B cell (primary cell): ENCODE measurements at places on chromosomes 16 and 17.

- DNase-seq: no peak
These were observed 71.3 kb downstream of the SRCIN1 start for GRCh38 chr17:38534498-38534885.

DNA sequence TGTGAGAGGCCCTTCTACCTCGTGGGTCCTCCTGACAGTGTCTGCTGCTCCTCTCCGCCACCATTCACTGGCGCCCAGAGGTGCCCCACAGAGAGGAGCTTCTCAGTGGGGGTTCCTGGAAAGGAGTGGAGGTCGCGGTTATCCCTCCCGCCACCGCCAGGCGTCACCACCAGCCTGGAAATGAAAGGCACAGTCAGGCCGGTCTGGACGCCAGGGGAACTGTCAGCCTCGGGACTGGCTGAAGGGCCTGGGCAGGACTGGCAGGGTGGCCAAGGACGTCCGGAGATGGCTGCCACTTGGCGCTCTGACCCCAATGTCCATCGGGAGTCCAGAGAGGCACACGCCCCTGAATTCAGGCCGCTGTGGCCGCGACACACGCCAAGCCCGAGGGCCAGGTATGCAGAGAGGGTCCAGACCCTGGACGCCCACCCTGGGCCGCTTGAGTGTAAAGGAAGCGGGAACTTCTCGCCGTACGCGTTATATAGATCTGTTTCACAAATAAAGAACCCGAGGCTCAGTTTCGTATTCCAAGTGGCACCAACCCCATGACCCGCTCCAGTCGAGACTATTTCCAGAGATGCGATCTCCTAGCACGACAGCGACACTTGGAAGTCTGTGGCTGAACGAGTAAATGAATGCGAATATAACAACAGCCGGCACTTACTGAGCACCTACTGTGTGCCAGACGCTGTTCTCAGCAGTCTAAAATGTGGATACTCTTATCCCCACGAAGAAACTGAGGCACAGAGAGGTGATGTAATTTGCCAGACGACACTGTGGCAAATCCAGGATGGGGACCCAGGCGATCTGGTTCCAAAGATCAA, 7.6 kb upstream of the NXPH3 start:
- peak; percentile 88 for DNase-seq

- DNase-seq: peak; percentile 21
These were observed 10.5 kb downstream of the TMIGD1 start for GRCh38 chr17:30323262-30323894.

DNA sequence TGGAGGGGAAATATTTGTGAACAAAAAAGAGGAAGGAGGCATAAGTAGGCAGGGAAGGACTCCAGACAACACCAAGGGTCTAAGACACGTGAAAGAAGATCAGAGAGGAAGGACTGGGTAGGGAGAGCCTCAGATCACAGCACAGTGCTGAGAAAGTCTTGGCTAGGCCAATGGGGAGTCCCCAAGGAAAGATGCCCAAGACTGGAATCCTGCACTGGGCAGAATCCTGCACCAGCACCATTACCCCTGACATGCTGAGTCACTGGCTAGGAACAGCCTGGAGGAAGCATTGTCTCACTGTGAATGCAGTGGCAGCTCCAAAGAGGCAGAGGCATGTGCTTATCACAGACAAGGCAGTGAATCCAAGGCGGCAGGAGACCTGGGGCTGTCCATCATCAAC, 19.2 kb downstream of the CLEC19A start:
- no peak for DNase-seq

DNA sequence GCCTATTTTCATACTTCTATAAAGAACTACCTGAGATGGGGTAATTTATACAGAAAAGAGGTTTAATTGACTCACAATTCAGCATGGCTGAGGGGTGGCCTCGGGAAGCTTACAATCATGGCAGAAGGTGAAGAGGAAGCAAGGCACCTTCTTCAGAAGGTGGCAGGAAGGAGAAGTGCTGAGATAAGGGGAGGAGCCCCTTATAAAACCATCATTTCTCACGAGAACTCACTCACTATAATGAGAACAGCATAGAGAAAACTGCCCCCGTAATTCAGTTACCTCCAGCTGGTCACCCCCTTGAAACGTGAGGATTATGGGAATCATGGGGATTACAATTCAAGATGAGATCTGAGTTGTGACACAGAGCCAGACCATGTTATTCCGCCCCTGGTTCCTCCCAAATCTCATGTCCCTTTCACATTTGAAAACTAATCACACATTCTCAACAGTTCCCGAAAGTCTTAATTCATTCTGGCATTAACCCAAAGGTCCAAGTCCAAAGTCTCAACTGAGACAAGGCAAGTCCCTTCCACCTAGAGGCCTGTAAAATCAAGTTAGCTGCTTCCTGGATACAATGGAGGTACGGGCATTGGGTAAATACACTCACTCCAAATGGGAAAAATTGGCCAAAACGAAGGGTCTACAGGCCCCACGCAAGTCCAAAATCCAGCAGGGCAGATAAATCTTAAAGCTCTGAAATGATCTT, 237.7 kb downstream of the CDH13 start:
- no peak for DNase-seq

- DNase-seq: no peak
These were observed 47.8 kb upstream of the NLRP1 start for GRCh38 chr17:5631958-5632590.

- DNase-seq: no peak
These were observed 165.3 kb downstream of the SLC39A11 start for GRCh38 chr17:72927146-72927545.

DNA sequence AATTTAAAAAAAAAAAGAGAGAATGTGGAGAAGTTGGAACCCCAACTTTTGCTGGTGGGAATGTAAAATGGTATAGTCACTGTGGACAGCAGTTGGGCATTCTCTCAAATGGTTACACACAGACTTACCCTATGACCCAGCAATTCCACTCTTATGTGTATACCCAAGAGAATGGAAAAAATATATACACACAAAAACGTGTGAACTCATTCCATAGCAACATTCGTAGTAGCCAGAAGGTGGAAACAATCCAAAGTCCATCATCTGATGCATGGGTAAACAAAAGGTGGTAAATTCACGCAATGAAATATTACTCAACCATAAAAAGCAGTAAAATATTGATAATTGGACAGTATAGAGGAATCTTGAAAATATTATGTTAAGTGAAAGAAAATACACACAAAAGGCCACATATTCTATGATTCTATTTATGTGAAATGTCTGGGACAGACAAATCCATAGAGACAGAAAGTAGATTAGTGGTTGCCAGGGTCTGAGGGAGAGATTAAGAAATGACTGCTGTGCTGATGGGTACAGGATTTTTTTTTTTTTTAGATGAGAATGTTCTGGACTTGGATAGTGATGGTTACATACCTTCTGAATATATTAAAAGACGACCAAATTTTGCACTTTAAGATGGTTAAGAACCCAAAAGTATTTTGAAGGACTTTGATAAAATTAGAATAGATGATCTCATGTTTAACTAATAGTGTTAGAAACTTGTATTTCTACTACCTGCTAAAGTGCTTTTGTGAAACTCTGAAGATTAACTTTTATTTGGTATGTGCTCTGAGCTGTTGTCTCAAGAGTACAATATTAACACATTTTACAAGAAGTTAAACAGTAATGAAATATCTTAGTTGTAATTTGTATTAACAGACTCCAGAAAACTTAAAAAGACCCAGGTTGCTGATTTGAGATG, 60.9 kb downstream of the MRTFB start:
- DNase-seq: no peak

GRCh38 chr17:39097537-39097936, 53.9 kb downstream of the PLXDC1 start:
- no peak for DNase-seq

- no peak for DNase-seq
These were observed 14.0 kb upstream of the RBFOX3 start for GRCh38 chr17:79624718-79625478.

GRCh38 chr16:19005561-19006445, 22.1 kb downstream of the TMC7 start:
- DNase-seq: no peak

DNA sequence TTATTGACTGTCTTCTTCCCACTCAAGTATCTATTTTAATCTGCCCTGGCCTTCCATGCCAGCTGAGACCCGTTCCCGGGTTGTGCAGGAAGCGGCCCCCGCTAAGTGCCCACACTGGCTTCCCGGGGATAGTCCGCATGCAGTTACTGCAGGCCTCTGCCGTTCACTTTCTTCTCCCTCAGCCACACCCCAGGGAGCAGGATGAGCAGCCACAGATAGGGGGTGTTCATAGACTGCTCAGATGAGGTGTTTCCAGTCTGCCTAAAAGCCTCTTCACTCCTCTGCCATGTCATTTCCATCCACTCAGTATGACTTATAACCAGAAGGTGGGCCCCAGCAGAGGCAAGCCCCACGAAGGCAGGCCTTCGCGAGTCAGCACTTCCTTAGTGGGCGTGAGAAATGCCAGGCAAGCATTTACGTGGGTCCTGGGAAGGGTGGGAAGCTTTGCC, 7.7 kb downstream of the MED9 start:
- no peak for DNase-seq

DNA sequence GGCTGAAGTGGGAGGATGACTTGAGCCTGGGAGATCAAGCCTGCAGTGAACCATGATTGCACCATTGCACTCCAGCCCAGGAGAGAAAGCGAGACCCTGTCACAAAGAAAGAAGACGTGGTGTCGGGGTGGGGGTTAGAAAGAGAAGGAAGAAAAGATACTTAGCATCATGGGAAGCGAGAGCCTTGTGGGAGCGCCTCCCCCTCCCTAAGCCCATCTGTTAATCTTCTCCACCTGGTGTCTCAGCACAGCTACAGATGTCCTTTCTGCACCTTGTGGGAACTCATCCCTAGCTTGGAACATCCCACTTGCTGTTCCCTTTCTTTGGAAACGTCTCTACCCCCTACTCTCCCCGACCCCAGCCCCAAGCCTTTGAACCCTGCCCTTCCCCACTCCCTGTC, 6.0 kb downstream of the ZNF688 start:
- no peak for DNase-seq

DNA sequence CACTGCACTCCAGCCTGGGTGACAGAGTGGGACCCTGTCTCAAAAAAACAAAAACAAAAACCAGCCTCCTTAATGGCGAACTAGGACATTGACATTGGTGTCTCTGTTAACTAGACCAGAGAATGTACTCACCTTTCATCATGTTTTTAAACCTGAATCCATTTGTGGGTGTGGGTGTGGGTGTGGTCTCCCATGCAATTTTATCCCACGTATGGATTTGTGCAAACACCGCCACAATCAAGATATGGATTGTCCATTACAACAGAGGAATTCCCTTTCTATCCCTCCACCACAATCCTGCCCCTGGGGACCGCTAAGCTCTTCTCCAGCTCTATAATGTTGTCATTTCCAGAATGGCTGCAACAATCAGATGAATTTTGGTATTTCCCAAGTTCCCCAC, 49.9 kb downstream of the DNAH17 start:
- DNase-seq: no peak

DNA sequence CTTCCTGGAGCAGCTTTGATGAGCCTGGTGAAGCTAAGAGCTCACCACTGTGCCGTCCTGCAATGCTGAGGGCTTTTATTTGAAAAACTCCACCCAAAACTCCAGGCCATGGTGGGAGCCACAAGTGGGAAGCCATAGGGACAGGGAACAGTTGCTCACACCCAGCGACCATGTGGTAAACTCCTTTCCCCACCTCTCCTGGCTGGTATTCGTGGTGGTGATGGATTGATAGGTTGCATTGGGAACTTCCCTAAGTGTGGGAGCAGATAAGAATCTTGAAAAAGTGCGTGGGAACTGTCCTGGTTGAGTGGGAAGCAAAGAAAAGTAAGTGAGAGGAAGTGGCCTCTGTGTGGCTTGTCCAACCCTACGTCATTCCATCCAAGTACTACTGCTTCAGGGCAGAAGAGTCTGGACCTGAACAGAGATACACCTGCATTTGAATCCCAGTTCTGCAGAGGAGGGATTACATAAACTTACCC, at the start of gene CCL1:
TSS of gene CCL1 (minus strand) at position 51 of the 479 bp plus-strand sequence. CDS start 72 bp downstream, outside the sequence.
- DNase-seq: no peak

- no peak for DNase-seq
These were observed 17.6 kb upstream of the NKD1 start for GRCh38 chr16:50530277-50531236.

DNA sequence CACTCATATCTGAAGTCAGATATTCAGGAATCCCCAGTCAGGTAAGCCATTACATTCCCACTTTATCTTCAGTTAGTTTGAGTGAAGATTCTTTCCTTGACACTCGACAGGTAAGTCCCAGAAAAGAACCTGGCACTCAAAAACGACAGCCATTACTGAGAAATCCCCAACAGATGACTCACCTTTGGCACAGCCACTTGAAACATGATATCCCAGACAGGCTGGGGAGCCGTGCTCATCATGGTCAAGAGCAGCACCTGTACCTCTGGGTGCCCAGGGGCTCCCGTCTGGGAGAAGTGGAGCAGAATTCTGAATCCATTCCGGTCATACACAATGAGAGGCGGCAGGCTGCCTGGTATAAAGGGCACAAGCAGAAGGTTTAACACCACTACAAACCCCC, 16.8 kb upstream of the COG7 start:
- no peak for DNase-seq

DNA sequence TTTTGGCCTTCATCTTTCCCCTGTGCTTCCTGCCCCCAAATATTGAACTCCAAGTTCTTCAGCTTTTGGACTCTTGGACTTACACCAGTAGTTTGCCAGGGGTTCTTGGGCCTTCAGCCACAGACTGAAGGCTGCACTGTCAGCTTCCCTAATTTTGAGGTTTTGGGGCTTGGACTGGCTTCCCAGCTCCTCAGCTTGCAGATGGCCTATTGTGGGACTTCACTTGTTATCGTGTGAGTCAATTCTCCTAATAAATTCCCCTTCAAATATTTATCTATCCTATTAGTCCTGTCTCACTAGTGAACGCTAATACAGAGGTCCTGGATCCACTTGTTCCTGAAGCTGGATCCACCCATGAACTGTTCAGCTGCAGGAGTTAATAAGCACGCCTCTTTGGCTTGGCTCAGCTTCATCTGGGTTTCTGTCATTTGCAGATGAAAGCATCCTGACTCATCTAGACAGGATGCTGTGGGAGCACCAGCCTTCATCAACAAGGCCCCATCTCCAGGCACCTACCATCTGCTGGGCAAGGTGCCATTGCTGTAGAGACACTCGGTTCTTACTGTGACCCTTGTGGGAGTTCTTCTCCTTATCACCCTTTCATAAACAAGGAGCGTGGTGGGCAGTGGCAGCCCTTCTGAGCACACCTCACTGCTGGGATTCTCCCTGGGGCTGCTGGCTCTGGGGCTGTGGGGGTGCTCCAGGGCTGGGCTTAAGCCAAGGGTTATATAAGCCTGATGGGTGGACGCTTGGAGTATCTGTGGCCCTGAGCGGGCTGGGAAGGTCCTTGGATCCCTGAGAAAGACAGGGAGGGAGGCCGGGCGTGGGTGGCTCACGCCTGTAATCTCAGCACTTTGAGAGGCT, 23.1 kb downstream of the LAT start:
- DNase-seq: no peak

GRCh38 chr16:82509691-82510430, 116.9 kb upstream of the CDH13 start:
- DNase-seq: no peak

DNA sequence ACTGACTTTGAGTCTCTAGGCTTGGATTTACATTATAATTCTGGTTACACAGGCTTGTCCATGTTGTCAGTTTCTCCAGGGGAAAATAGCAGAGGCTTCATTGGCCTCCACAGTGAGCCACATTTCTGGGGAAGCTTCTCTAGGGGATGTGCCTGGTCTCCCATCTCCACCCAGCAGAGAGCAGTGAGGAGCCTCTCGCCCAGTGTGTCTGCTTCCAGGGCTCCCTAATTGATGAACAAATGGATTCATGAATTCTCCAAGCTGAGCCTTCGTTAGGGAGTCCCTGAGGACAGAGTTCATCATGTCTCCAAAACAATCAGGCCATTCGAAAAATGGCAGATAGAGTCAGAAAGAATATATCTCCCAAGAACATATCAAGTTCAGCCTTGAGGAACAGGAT, 162.4 kb upstream of the TOX3 start:
- no peak for DNase-seq
